Natural killer cell (primary cell): ENCODE measurements at places on chromosomes 16 and 17. TPM values are rescaled to one million over a fixed set of nuclear protein-coding genes. Genes with fewer than 3 reads are reported as not detected.

DNA sequence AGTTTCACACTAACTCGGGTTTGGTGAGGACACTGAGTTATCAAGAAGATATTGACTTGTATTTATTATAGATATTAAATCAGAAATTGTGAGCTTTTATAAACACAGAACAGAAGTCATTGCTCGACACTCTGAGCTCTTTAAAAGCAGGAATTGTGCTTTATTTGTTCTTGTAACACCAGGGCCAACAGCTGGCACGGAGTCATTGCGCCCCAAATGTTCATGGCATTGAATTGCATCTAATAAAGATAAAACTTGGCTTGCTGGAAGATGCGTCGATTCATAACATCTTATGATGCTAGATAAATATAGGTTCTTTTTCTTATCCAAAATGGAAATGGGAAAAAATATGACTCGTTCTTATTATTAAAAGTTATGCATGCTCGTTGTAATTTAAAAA is 11.8 kb upstream of the MLYCD start:
- H3K27me3 ChIP-seq, result no peaks in the 10 kb centered on the region
- H3K27ac ChIP-seq, result no peak overlapping the region
- H3K4me1 ChIP-seq, result no peaks in the 10 kb centered on the region

DNA sequence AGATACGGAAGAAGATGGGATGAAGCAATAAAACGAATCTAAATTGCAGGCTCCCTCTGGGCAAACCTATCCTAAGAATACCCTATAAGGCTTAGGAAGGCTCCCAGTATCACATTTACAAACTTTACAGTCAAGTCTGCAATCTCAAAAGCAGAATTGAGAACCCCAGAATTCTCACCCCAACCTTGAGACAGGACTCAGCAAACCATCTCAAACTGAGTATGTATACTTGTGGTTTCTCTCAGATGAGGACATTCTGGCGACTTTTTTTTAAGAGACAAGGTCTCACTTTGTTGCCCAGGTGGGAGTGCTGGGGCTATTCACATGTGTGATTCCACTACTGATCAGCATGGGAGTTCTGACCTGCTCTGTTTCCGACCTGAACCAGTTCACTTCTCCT is 19.3 kb upstream of the ITGA2B start:
- peaks cover 6% of the 10 kb centered on the region for H3K36me3 ChIP-seq
- H3K27ac ChIP-seq, result no peak overlapping the region
- no peak for DNase-seq

DNA sequence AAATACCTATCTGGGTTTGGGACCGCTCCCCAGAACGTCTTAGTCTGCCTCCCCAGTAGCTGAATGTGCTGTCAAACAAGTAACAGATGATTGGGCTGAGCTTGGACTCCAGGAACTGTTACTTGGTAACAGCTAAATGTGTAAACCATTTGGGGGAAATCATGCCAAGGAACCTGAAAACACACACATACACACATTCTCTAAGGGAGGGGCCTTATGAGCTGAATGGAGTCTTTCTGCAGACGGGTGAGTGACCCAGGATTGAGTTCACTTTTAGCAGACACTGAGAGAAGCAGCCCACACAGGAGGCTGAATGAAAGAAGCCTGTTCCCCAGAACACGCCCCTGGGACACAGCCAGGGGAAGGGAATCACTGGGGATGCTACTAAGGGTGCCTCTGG is 1.6 kb downstream of the ACLY start:
- H3K4me3 ChIP-seq, result no peak overlapping the region
- H3K27me3 ChIP-seq, result no peaks in the 10 kb centered on the region
- DNase-seq, result peak; percentile 8
- H3K27ac ChIP-seq, result no peak overlapping the region
- peaks cover 10% of the 10 kb centered on the region for H3K36me3 ChIP-seq
- H3K4me1 ChIP-seq, result peaks cover 20% of the 10 kb centered on the region

RAB37 gene
- 169 TPM for total RNA-seq

GNGT2 gene
- total RNA-seq, result 41.6 TPM

DNA sequence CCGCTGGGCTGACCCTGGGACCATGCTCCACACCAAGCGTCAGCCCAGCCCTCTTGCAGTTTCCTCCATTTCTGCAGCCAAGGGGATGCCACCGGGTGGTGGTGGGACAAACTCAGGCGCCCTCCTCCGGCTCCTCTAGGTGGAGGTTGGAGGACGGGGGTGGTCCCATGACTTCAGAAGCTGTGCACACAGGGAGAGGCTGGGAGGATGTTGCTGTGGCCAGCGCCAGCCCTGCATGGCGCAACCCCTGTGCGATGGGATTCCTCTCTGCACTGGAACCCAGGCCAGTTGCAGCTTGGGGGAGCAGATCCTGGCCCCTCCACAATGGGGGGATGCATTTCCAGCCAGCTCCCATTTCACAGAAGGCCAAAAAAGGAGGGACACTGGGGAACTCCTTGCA is 246.5 kb downstream of the C16orf95 start:
- no peak overlapping the region for H3K4me3 ChIP-seq
- no peaks in the 10 kb centered on the region for H3K4me1 ChIP-seq
- no peaks in the 10 kb centered on the region for H3K36me3 ChIP-seq
- H3K27ac ChIP-seq, result no peak overlapping the region

DNA sequence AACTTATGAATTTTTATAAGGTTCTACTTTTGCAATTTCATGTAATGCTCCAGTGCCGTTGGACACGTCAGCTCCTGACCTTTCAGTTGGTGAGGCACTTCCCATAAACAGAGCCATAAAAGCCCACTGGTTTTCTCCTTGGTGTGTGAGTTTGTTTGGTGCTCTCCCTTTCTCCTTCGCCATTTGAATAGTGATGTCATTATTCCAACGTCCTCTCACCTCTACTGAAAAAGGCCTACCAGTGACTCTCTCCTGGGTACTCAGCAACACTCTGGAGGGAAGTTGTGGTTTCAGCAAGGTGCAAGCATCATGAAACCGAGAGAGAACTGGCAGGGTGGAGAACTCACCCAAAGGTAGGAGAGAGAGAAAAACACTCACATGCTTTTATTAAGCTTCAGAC is 29.6 kb upstream of the HNF1B start:
- H3K27ac ChIP-seq, result no peak overlapping the region
- H3K36me3 ChIP-seq, result no peaks in the 10 kb centered on the region
- DNase-seq, result no peak

GRCh38 chr16:28304214-28304613 is 11.9 kb downstream of the SBK1 start:
- no peaks in the 10 kb centered on the region for H3K27me3 ChIP-seq
- no peak overlapping the region for H3K4me3 ChIP-seq

- H3K4me1 ChIP-seq, result peaks cover 96% of the 10 kb centered on the region
- H3K27me3 ChIP-seq, result no peaks in the 10 kb centered on the region
- H3K27ac ChIP-seq, result peak overlapping the region; percentile 61
- peak; percentile 49 for DNase-seq
- H3K4me3 ChIP-seq, result peak overlapping the region; percentile 1
Measured at GRCh38 chr16:27230562-27231001, 27.3 kb downstream of the KDM8 start.

KCNJ2 gene
- total RNA-seq, result 0.14 TPM

GRCh38 chr17:76593384-76593826 is 7.7 kb upstream of the ST6GALNAC2 start:
- H3K27ac ChIP-seq, result no peak overlapping the region
- DNase-seq, result no peak
- no peak overlapping the region for H3K4me3 ChIP-seq
- no peaks in the 10 kb centered on the region for H3K36me3 ChIP-seq
- H3K27me3 ChIP-seq, result no peaks in the 10 kb centered on the region
- H3K4me1 ChIP-seq, result no peaks in the 10 kb centered on the region

- H3K36me3 ChIP-seq, result no peaks in the 10 kb centered on the region
- DNase-seq, result no peak
Measured at GRCh38 chr17:64261417-64262145, 1.5 kb downstream of the TEX2 start.

DNA sequence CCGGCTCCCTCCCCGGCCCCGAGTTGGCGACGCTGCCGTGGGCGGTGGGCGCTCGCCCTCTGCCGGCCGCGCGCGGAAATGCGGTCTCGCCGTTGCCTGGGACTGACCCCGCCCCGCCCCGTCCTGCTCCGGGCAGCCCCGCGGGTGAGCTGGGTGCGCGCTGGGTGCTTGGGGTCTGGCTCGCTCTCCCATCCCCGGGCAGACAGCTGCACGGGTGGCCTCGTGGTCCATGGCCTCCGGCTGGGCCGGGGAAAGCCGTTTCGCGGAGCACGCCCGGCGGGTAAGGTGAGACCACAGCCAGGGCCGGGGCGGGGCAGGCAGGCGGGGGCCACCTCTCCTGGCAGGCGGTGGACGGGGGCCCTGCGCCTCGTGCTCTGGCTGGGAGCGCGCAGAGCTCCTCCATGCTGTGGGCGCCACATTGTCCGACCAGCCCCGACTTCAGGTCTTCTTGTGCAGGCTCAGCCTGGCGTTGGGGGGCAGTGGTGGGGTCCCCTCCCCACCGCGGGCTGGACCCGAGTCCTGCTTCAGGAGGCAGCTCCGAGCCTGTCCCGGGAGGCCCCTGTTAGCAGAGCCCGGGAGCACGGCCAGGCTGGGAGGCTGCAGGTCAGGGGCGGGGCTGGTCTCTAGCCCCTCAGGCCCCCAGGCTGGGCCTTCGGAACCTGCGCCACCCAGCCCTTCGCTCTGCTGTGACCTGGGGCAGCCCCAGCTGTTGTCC is 7.0 kb upstream of the C1QTNF8 start:
- peaks cover 6% of the 10 kb centered on the region for H3K4me1 ChIP-seq
- H3K27me3 ChIP-seq, result peaks cover 8% of the 10 kb centered on the region
- no peak overlapping the region for H3K4me3 ChIP-seq
- no peaks in the 10 kb centered on the region for H3K36me3 ChIP-seq
- no peak overlapping the region for H3K27ac ChIP-seq

RRN3 gene
- 45.3 TPM for total RNA-seq

DNA sequence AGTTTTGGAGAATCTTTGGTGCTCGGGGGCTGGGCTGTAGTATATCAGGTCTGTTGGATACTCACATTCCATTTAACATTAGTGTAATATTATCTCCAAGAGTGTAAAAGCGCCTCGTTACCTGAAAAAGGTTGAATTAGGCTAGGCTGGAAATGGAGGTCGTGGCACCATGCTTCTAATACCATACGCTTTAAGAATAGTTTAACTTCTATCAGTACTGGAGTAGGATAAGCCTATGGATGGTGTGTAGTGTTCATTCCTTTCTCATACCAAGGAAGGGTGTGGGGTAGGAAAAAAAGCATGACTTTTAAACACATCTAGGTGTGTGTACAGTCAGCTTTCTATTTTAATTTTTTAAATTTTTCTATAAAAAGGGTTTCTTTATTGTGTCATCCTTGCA is 2.0 kb downstream of the SRCAP start:
- no peak overlapping the region for H3K4me3 ChIP-seq
- H3K27me3 ChIP-seq, result no peaks in the 10 kb centered on the region
- DNase-seq, result no peak
- H3K27ac ChIP-seq, result no peak overlapping the region
- peaks cover 19% of the 10 kb centered on the region for H3K4me1 ChIP-seq

MYCBPAP gene
- 0.70 TPM for total RNA-seq

DNA sequence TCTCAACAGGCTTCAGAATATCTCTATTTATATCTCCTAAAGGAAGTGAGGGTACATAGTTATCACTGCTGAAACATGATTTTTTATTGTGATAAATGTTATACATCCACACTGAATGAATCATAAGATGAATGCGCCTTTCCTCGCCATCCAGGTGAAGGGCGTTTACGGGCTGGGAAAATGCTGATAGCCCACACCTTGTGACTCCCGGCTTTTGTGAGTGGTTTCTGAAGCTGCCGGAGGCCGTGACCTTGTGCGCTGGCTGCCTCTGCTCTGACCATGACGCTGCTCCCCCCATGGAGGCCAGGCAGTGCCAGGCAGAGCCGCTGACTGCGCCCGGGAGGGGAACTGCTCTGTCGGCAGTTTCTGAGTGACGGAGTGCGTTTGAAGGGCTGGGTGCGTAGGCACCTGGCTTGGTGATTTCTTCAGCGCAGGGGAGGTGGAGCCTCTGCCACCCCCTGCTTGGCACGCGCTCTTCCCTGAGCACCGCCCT is 97.2 kb downstream of the RAP1GAP2 start:
- no peaks in the 10 kb centered on the region for H3K27me3 ChIP-seq
- H3K27ac ChIP-seq, result no peak overlapping the region
- DNase-seq, result no peak
- peaks cover 19% of the 10 kb centered on the region for H3K36me3 ChIP-seq

GRCh38 chr17:10803830-10804475 is at the start of gene TMEM238L:
Gene TMEM238L (minus strand): TSS chr17:10804099. CDS start chr17:10803963, 136 bp downstream.
- H3K27ac ChIP-seq, result no peak within 1 kb of the TSS
- H3K36me3 ChIP-seq, result no peaks in the 10 kb centered on the region
- no peak within 1 kb of the TSS for H3K4me3 ChIP-seq

DNA sequence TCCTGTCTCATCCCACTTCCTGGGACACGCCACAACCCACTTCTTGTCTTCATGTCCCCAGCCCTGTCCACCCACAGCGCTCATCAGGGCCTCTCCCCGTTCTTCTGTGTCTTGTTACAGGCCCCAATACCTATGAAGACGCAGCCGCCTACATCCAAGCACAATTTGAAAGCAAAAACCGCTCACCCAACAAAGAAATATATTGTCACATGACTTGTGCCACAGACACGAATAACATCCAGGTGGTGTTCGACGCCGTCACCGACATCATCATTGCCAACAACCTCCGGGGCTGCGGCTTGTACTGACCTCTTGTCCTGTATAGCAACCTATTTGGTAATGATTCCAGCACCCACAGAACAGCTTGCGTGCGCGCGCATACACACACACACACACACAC is 70.6 kb downstream of the AMFR start:
- H3K27me3 ChIP-seq, result no peaks in the 10 kb centered on the region
- peaks cover 13% of the 10 kb centered on the region for H3K4me1 ChIP-seq
- no peaks in the 10 kb centered on the region for H3K36me3 ChIP-seq

GRCh38 chr16:72836985-72837384 is 210.9 kb downstream of the ZFHX3 start:
- no peak overlapping the region for H3K4me3 ChIP-seq
- H3K36me3 ChIP-seq, result no peaks in the 10 kb centered on the region
- H3K27me3 ChIP-seq, result no peaks in the 10 kb centered on the region
- H3K4me1 ChIP-seq, result no peaks in the 10 kb centered on the region
- no peak overlapping the region for H3K27ac ChIP-seq

- no peaks in the 10 kb centered on the region for H3K27me3 ChIP-seq
- H3K4me1 ChIP-seq, result peaks cover 11% of the 10 kb centered on the region
- H3K36me3 ChIP-seq, result no peaks in the 10 kb centered on the region
- no peak overlapping the region for H3K4me3 ChIP-seq
Measured at GRCh38 chr17:66426397-66427033, 124.1 kb downstream of the PRKCA start.

DNA sequence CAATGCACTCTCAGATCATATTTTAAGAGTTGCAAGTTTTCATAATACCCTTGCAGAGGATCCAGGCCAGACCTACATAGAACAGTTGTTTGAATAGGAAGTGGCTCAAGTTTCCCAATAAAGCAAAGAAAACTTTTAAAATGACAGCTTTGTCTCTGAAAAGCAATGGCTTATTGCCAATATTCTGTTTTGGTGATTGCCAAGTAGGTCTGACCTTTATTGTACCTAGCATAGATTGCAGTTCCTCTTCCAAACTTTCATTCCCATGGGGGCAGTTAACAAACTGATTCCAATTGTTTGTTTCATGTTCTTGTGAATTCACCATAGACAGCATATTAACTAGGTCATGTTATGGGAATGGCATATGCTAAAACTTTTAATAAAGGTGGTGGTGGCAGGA is 664.6 kb upstream of the CA10 start:
- H3K27me3 ChIP-seq, result no peaks in the 10 kb centered on the region
- no peaks in the 10 kb centered on the region for H3K4me1 ChIP-seq
- no peak overlapping the region for H3K27ac ChIP-seq

CCDC144A gene
- 12.4 TPM for total RNA-seq

CARD14 gene
- total RNA-seq, result 0.38 TPM

CA5A gene
- total RNA-seq, result not detected

GRCh38 chr16:2490190-2491105 is 15.5 kb downstream of the TBC1D24 start:
- no peak overlapping the region for H3K4me3 ChIP-seq
- no peaks in the 10 kb centered on the region for H3K27me3 ChIP-seq
- no peak for DNase-seq
